ENCODE measurements at places on chromosomes 2 and 18.

DNA sequence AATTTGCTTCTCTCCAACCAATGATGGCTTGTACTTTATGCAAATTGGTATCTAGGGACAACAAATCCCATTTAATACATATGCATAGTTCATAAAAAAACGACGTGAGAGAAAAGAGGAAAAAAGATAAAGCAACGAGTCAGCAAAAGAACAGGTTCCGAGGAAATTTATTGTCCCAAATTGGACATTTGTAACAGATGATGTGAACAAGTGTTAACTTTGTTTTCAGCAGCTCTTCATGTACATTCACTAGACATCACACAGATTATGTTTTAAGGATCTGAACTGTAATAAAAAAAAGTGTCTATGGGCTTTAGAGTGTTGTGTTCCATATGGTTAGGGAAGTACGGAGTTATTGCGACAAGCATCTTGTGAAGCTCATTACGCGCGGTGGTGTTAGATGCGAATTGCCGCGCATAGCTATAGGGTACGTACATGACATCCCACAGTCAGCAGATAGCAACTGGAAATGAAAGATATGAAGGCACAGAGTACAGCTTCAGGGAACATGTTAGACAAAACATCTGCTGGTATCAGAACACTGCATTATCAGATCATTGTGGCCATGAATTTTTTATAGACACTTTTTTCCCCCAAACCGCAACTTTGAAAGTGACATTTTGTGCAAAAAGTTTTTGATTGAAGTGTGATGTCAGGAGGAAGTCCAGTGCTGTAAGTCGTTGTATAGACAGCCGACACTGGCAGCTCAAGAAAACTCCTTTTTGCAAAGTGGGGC lies 1073.1 kb upstream of the FANCL start:
- no peak for DNase-seq

DNA sequence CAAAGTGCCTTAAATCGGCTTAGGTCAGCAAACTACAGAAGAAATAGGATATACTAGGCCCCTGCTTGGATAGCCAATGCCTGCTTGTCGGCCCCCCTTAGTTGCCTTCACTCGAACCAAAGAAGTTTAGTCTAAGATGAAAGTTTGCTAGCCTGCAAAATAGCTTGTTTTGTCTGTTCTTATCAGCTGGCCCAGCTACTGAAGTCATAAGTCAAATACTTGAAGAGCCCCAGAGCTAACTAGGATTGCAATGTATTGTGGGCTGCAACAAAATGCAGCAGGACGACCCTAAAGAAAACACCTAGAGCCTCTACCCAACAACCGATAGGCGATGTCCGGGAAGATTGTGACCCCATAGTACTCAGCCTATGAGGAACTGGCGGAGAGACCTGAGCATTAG lies 183.5 kb upstream of the HS6ST1 start:
- no peak for DNase-seq

- DNase-seq: no peak
Observed at GRCh38 chr2:102703748-102704147, 58.1 kb upstream of the TMEM182 start.

- no peak for DNase-seq
Observed at GRCh38 chr2:8103085-8103708, 578.7 kb upstream of the ID2 start.

DNA sequence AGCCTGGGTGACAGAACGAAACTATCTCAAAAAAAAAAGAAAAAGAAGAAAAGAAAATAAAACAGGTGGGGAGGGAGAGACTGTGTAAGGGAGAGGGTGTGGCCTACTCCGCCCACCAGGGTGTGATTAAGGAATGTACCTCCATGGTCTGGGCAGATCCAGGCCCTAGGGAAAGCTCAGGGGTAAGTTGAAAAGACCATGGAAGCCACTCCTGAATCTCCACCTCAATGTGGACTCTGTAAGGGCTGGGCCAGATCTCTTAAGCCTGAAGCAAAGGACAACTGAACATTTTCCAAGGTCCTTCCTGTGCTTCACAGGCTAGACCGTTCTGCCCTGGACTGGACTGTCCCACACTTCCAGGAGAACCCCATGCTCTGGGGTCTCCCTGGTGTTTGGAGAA lies 9.7 kb upstream of the ATG16L1 start:
- no peak for DNase-seq

- DNase-seq: no peak
Observed at GRCh38 chr2:234821946-234822475, 129.8 kb upstream of the SH3BP4 start.

- DNase-seq: no peak
Observed at GRCh38 chr2:241087420-241088268, 14.4 kb downstream of the MTERF4 start.

DNA sequence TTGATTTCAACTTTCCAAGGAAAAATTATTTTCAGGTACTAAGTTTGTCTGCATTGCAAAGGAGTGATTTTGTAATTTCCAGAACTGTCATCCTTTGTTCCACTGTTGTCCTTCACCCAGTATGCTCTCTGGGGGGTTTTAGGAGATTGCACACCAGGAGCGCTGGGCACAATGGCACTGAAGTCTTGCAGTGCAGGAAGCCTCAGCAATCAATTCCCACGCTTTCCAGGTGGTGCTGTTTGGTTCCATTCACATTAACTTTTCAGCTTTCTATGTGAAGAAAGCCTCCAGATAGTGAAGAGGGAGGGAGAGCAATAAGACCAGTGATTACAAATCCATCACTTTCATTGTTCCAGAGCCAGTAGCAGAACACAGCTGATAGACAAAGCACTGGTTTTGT lies 344.0 kb upstream of the VWC2L start:
- DNase-seq: no peak

- DNase-seq: no peak
Observed at GRCh38 chr2:106570316-106570715, 83.2 kb downstream of the CD8B2 start.

GRCh38 chr2:48940606-48941005 lies 185.1 kb upstream of the LHCGR start:
- DNase-seq: peak; percentile 16

GRCh38 chr2:186841940-186842339 lies 7.0 kb downstream of the ZSWIM2 start:
- DNase-seq: no peak

GRCh38 chr18:78605255-78605654 lies 374.4 kb upstream of the SALL3 start:
- no peak for DNase-seq

DNA sequence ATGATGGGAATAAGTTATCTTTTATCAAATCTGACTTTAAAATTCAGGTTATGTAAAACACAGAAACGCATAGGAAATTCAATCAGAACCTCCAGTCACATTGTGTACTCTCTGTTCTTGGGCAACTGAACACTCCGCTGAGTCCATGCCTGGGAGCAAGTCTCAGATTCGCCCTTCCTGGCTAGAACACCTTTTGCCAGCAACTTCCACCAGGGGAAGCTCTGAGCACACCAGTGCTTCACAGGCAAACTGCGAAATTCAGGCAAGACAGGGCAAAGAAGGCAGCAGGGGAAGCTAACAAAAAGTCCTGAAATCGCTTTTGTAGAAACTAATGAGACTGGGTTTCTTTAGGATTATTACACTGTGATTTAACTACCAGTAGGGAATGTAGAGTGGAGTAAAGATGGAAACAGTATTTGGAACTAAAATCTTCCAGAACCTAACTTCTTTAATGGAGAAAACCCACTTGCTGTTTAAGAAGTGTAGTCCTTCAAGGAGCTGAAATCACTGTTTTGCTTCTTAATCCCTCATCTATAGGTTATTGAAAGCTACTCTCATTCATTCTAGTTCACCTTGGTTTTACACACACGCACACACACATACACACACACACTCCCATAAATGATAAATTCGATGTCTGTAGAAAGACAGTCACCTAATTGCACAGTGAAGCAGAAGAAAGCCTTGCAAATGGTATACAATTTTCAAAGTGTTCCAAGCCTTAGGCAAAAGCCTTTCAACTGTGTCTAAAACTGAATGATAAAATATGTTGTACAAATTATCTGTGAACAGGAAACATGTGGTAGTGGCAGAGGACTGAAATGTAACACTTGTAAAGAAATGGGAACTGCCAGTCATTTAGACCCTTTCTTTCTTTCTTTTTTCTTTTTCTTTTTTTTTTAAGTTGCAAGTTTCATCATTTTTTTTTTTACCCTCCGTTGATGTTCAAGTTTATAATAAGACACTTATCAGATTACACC lies 214.5 kb downstream of the TMEM182 start:
- DNase-seq: peak; percentile 85

DNA sequence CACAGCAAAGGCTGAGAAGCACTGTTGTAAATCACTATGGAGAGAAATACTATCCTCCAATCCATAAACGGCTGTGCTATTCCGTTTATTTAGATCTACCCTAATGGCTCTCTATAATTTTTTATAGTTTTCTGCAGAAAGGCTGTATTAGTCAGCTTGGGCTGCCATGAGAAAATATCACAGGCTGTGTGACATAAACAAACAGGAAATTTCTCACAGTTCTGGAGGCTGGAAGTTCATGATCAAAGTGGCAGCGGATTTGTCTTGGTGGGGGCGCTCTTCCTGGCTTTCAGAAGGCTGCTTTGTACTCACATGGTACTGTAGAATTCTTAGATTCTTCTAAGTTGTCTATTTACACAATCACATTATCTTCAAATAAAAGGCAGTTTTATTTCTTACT lies 44.1 kb downstream of the C1D start:
- no peak for DNase-seq

DNA sequence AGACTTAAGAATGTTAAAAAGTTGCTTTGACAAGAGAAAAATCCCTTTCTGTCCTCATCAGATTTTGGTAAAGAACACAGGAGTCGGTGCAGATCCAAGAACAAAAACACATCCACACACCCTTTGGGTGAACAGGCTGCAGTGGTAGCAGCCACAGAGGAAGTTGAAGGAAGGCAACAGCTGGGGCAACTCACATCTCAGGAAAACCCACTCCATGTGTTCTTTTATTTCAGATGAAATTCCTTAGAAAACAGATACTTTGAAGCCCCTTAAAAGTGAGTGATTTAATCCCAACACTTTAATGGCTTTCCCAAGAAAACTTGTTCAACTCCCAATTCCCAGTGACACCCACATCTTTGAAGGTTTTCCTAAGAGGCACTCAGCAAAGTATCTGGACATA lies 271.3 kb downstream of the ICOS start:
- no peak for DNase-seq

GRCh38 chr2:51649366-51649765 lies 617.4 kb upstream of the NRXN1 start:
- no peak for DNase-seq

DNA sequence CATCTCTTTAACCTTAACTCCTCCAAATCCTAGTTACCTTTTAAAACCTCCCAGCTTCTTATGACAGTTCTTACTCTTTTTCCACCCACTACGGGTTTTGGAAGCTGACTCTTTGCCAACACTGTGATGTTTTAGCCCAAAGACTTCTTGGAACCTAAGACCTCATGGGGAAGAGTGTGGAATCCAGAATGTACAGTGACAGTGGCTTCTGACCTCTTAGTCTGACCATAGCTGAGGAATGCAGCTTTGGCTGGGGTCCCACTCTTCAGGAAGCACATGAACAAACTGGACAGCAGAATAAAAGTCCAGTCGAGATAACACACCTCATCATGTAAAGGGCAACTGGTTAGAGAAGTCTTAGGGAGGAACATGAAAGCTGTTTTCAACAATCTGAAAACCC lies 161.1 kb upstream of the PKDCC start:
- no peak for DNase-seq

DNA sequence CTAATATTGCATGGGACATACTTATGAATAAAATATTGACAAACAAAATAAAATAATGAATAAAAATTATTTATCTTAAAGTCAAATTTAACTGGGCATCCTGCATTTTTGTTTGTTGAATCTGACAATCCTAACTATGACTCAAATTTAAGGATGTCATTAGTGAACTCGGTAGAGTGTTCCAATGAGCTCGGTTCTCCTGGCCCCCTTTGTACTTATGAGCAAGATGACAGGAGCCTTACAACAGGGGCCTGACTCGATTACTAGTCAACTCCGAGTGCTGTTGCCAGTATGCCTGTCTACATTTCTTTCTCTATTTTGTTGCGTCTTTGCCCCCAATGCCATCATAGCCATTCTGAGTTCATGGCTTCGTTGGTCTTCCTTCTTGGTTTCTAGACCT lies 40.3 kb downstream of the HRH4 start:
- DNase-seq: no peak

DNA sequence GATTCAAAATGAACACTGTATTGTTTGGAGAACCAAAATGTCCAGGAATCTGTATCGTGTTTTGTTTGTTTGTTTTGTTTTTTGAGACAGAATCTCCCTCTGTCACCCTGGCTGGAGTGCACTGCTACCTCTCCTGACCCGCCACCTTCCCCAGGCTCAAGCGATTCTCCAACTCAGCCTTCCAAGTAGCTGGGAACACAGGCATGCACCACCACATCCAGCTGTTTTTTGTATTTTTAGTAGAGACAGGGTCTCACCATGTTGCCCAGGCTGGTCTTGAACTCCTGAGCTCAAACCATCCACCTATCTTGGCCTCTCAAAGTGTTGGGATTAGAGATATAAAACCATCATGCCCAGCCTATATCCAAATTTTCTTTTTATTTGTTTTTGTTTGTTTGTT lies 74.6 kb downstream of the KYNU start:
- DNase-seq: no peak

DNA sequence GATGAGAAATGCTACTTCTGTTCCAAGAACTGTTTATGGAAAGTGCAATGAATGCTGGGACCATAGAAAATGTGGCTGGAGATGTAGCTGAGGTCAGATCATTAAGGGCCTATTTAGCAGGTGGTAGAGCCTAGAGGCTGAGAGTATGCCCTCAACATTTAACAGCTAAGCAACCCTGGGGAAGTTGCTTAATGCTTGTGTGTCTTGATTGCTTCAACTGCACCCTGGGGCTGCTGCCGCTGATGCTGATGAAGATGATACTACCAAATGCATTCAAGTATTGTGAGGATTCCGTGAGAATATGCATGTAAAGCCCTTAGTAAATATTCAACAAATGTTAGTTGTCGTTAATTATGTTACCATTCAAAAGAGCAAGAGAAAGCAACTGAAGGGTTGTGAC lies 273.2 kb downstream of the BCL11A start:
- DNase-seq: no peak

DNA sequence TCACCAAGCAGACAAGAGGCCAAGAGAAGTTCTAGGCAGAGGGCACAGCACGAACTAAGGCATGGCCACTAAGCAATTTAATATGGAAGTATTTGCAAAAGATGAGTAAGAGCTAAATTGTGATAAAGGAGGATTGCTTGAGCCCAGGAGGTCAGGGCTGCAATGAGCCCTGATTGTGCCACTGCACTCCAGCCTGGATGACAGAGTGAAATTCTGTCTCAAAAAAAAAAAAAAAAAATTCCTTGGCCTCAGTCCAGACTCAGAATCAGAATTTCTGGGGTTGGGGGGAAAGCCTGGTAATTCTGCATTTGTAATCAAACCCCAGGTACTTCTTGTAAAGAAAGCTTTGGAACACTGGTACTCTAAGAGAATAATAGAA lies 46.8 kb upstream of the RTN4 start:
- no peak for DNase-seq

DNA sequence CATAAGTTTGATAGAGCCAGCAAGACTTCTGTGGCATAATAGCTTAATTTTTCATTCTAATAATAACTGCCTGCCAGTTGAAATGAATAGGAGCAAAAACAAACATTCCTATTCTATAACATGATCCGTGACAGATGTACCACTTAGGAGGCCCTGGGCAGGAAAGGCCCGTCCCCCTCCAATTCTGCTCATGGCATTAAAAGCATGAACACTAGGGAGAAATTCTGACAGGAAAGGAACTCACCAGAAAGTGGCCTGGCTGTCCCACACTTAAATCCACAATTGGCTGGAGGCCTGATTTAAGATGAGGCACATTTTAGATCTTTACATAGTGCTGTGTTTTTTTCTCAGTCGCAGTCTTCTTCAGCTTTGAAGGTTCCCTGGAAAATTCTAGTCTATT lies 261.9 kb upstream of the ETAA1 start:
- DNase-seq: peak; percentile 3

All from NCI-H2171 (cell line).